Renal pelvis (tissue), 12 donors: ENCODE measurements at places on chromosomes 12 and 14. TPM values are rescaled to one million over a fixed set of nuclear protein-coding genes. Genes with fewer than 3 reads are reported as not detected.

CLEC1B gene
- polyA plus RNA-seq = 1.6 TPM

DNA sequence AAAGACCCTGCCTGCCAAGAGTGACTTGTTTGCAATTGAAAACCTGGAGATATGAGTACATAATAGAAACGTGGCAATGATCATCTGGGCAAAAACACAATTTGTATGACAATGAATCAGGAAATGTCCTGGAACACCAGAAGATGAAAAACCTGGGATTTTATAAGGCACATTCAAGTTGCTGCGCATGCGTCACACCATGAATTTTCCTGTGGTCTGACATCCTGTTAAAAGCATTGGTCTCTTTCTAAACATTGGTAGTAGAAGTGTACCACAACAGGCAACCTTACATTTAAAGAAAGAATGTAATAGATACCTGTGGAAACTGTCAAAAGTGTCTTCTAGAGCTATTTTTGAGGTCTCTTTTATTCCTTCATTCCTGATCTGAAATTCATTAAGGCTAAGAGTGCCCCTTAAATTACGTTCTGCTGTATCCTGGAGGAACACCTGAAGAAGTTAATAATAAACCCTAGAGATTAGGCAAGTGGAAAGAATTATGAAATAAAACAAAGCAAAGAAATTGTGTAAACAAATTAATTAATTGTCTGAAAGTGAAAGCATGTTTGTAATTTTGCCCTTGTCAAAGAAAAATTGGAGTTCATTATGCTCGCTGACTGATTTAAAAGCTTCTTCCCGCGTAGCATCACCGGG is 676.5 kb downstream of the DIO2 start:
- DNase-seq = no peak

RPL10L gene
- not detected for polyA plus RNA-seq

GRCh38 chr14:59020382-59020781 is 168.1 kb upstream of the DAAM1 start:
- DNase-seq = no peak

DNA sequence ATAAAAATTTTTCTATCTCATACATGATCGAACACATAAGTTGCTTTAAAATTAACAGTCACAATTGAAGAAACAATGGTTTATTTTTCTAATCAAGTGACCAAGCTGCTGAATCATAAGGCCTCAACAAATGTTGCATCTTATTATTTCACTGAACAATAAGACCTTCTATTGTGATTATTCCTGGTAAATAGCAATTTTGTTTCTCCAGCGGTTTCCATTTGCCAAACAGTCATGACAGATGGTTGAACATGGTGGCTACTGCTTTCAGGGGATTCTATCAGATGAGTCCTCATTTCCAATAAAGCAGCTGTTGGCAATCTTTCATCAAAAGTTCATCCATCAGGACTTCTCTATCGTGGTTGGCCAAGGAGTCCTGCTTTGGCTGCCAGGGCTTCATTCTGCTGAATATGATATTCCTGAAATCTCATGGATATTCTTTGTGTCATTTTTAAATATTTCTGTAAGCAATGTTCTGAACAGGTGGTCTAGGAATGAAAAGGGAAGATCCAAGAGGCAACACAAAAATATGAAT is 13.0 kb downstream of the TOMM20L start:
- no peak for DNase-seq

DNA sequence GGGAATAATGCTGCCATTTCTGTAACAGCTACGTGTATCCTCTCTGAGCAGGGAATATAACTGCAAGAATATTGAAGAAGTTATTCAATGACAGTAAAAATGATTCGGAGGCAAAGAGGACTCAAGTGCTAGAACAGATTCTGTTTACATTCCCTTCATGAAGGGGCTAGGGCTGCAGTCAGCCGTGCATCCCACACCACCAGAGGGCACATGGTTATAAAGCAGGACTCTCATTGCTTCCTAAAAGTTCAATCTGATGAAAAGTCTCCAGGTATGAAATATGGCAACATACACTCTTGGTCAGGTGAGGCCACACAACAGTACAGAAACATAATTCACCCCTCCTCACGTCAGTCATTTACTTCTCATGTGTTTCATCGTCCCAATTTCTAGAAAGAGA is 34.0 kb downstream of the TCHP start:
- DNase-seq = no peak

DIO2 gene
- polyA plus RNA-seq = 0.63 TPM

ACOT6 gene
- 0.33 TPM for polyA plus RNA-seq

GRCh38 chr12:40444174-40444573 is 219.4 kb downstream of the LRRK2 start:
- DNase-seq = no peak

- DNase-seq = no peak
These were observed 21.2 kb downstream of the TRIM9 start for GRCh38 chr14:51073731-51074130.

DNA sequence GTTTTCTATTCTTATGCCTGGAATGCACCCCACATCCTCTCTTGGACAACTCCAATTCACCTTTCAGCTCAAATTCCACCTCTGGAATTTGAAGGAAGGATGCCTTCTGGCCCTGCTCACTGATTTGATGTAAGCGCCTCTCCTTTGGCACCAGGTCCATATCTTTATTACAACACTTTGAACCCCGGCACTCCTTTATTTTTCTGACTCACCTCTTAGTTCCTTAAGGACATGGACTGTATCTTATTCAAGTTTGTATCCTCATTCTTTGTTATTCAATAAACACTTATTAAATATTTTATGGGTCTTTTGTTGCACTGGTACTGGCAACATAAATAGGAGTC is 3.1 kb downstream of the GALC start:
- DNase-seq = no peak

DNA sequence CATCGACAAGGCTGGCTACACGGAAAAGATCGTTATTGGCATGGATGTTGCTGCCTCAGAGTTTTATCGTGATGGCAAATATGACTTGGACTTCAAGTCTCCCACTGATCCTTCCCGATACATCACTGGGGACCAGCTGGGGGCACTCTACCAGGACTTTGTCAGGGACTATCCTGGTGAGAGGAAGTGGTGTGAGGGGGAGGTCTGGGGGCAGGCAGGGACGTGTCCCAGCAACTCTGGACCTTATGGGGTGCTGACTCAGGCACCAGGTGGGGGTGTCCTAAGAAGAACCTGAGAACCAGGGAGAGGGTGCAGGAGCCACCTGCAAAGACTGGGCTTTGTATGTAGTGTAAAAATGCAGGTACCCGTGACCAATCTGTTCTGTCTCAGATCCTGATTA is 5.2 kb downstream of the ENO2 start:
- DNase-seq = no peak

- DNase-seq = peak; percentile 5
These were observed 48.8 kb downstream of the BICDL1 start for GRCh38 chr12:120037851-120038250.

GPR65 gene
- 0.34 TPM for polyA plus RNA-seq

GRCh38 chr12:106195621-106196027 is 52.2 kb downstream of the CKAP4 start:
- no peak for DNase-seq

GRCh38 chr12:55711786-55712553 is 3.9 kb upstream of the BLOC1S1 start:
- no peak for DNase-seq

NACA gene
- 2,346 TPM for polyA plus RNA-seq

DNA sequence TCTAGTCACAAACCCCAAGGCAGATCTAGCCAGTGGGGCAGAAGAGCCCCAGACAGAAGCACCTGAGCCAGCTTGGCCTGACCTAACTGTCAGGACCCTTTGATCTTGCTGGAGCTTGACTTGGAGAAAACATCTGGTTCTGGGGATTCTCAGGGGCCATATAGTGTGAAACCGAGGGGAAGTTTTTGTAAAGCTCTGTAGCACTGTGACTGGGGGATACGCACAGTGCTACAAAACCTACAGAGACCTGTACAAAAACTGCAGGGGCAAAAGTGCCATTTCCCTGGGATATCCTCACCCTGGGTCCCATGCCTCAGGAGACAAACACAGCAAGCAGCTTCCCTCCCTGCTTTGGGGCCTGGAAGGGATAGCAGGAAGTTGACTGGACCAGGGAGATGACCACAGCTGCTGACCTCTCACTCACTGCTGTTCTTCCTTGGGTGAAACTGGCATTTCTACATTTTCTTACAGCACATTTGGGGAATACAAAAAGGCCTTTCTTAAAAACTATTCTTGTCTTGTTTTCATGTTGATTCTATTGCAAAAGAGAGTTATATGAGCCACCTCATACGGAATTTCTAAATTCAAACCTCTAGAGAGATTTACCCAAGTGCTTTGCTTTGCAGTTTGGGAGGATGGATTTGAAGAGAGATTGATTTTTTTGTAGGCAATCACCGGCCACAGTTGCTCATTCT is 140.0 kb downstream of the DAD1 start:
- DNase-seq = no peak

DNA sequence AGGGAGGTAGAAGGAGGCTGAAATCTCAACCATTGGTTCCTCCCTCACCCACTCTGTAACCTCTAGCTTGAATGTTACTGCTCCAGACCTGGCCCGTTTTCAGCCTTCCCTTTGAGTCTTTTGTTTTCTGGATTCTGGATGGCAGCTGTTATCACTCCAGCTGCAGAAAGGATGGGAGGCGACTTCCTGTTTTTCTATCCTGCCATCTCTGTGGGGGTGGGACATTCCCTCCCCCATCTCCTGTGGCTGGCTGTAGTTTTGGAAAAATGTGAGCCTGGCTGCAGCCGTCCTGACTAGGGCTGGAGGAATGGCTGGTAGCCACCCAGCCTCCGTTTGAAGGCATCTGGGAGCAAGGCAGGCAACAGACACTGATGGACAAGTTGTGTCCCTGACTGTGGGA is 2.9 kb upstream of the PPFIBP1 start:
- DNase-seq = no peak

DNA sequence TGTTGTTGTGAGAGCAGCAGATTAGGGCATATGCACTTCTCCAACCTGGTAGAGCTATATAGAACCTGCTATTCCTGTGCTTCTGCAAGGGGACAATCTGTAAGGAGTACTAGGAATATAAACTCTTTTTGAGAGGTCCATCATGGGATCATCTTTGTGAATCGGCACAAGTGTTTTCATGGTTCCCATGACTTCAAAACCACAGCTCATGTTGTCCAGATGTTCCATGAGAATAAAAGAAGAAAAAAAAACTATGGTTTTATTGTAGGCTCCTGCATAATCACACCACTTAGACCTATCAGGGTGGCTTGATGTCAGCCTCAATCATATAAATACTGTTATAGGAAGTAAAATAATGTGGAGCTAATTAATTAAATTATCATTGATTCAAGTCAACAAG is 311.4 kb upstream of the ATP2B1 start:
- no peak for DNase-seq

DNA sequence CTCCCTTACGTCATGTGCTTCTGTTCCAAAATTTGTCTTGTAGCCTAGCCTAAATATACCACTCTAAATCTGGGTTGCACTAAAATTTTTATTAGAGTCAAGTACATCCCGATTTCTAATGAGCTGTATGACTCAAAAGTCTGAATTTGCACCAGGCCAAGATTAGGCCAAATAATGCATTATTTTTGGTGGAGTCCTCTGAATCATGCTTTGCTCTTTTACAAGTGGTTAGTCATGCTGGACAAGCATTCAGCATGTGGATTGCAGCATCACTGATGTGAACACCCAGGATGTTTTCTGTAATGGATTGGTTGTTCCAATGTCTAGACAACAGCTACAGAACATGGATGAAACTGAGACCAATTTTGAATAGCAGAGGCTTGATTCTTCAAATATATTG is 23.7 kb downstream of the HEBP1 start:
- DNase-seq = no peak

ART4 gene
- 0.23 TPM for polyA plus RNA-seq

DNA sequence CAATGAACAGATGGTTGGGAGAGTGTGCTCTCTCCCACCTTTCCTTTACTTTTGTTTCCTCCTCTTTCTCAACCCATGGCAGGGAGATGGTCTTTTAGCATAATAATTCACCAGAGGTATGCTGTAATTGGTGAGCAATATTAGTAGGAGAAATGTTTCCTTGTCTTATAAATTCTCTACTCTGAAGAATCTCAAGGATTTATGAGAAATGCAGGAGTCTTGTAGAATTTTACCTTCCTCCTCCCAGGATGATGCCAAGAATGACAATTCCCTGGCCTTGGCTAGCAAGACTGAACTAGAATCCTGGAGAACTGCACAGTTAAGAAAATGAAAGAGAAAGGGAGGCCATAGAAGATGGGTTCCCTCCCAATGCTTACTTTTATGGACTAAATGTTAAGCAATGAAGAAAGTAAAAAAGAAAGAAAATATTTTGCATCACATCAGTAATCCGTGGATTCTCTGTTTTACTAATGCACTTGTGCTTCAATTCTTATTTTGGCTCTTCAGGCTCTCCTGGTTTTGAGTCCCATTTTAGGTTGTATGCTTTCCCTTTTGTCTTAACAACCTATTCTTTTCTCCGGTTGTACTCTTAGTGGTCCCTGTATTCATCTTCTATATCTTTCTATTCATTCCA is 192.9 kb upstream of the GARIN6 start:
- DNase-seq = no peak

FLRT2 gene
- polyA plus RNA-seq = 245 TPM

C12orf54 gene
- not detected for polyA plus RNA-seq

TAS2R42 gene
- not detected for polyA plus RNA-seq

DNA sequence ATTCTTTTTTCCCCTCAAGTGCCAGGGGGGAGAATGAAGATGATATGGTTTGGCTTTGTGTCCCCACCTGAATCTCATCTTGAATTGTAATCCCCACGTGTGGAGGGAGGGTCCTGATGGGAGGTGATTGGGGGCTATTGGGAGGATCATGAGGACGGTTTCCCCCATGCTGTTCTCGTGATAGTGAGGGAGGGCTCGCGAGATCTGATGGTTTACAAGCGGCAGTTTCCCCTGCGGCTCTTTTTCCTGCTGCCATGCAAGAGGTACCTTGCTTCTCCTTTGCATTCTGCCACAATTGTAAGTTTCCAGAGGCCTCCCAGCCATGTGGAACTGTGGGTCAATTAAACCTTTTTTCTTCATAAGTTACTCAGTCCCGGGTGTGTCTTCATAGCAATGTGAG is 173.7 kb downstream of the CAND1 start:
- no peak for DNase-seq

DNA sequence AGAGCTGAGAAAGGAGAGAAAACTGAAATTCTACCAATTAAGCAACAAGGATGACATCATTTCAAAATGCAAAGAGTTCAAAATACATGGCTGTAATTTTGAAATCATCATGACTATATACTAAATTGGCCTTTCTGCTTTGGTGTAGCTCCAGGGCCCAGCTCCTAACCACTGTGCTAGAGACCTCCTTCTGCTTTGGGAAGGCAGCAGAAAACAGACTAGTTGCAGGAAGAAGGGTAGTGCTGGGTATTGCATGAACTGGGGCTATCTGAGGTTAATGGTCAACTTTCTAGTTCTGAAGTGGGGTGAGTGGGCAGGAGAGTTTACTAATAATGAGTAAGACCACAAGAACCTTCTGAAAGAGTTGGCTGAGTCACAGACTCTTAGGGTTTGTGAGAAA is 66.2 kb downstream of the PTGER2 start:
- no peak for DNase-seq

HOXC11 gene
- polyA plus RNA-seq = 2.1 TPM
